ENCODE measurements at places on chromosomes 12 and 14.

DNA sequence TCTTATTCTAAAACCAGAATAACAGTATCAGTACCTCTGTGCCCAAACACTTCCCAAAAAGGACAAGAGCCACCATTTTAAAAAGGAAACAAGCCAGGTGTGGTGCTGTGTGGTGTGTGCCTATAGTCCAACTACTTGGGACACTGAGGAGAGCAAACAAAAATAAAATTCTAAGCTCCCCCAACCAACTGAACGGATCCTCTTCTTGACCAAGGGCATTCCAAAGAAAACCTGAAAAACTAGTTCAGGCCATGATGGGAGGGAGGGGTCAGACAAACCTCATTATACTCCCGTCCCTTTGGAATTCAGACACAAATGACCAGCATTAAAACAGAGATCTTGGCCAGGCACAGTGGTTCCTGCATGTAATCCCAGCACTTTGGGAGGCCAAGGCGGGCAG, 20.5 kb downstream of the SLC11A2 start:
- DNase-seq = no peak

DNA sequence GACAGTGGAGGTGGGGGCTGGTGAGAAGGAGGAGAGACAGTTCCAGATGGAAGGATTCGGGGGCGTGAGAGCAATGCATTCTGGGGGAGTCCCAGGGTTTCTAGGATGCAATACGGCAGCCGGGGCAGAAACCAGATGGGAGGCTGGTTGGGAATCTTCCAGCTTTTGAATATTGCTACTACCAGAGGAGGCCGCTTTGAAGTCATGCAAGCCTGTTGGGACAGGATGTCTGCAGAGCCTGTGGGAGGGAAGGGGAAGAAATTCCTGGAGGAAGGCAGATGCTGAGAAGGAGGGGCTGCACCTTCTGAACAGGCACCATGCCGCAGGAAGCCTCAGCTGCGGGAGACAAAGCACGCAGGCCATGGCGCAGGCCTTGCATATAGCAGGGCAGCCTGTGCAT, 105.4 kb downstream of the APAF1 start:
- DNase-seq = no peak

GRCh38 chr12:69583203-69583602, 2.1 kb upstream of the CCT2 start:
- no peak for DNase-seq

DNA sequence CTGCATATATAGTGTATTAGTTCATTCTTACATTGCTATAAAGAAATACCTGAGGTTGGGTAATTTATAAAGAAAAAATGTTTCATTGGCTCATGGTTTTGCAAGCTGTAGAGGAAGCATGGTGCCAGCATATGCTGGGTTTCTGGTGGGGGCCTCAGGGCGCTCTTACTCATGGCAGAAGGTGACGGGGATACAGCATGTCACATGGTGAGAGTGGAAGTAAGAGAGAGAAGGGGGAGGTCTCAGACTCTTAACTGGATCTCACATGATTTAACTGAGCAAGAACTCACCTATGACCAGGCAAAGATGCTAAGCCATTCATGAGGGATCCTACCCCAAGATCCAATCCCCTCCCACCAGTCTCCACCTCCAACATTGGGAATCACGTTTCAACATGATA, 15.9 kb upstream of the PAWR start:
- no peak for DNase-seq

DNA sequence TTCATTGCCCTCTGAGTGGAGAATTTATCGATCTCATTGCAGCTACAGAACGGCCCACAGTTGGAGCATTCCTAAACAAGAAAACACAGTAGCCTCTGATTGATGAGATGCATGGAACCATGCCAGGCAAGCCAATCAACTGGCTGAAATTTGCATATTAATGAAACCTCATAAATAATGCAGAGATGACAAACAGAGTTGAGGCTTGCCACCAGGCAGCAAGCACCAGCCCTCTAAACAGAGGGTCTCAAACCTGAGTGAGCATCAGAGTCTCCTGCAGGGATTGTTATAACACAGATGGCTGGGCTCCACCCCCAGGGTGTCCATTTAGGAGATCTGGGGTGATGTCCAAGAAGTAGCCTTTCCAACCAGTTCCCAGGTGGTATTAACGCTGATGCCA, 60.9 kb upstream of the CMKLR1 start:
- DNase-seq = no peak
